NCI-H460 (cell line): ENCODE measurements at places on chromosomes 11 and 22. TPM values are rescaled to one million over a fixed set of nuclear protein-coding genes. Genes with fewer than 3 reads are reported as not detected.

Gene OR51E2
- total RNA-seq = not detected in 2 replicates

Gene PHETA2
- total RNA-seq = 1.5 and 1.8 TPM in 2 replicates

Gene HBB
- total RNA-seq = not detected in 2 replicates

- no peak for DNase-seq
These were observed 66.0 kb downstream of the MYEOV start for GRCh38 chr11:69359735-69360480.

DNA sequence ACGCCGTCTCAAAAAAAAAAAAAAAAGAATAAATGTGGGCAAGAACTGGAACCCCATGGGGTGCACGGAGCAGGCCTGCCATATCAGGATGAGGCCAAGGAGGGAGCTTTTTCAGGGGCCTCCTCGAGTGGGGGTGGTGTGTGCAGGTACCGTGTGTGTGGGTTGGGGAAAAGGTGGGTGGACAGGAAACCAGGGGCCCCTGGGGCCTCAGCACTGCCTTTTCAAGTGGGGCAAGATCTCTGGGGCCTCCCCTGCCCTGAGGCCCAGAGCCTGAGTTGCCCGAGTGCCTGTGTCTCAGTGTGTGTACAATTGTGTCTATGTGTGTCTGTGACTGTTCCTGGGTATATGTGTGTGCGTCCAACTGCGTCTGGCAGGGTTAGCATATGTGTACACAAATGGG lies 23.8 kb downstream of the TEF start:
- no peak for DNase-seq

Gene SLC17A6
- not detected in 2 replicates for total RNA-seq

GRCh38 chr11:120335556-120335907 lies 681 bp upstream of the ARHGEF12 start:
- DNase-seq = no peak

- DNase-seq = peak; percentile 64
These were observed 44.2 kb downstream of the MRE11 start for GRCh38 chr11:94449437-94449836.

Gene ALG8
- 55.2 and 55.9 TPM in 2 replicates for total RNA-seq

GRCh38 chr11:34049028-34049427 lies 2.5 kb upstream of the CAPRIN1 start:
- DNase-seq = no peak

- DNase-seq = no peak
These were observed 40.9 kb upstream of the AMPD3 start for GRCh38 chr11:10414181-10414580.

DNA sequence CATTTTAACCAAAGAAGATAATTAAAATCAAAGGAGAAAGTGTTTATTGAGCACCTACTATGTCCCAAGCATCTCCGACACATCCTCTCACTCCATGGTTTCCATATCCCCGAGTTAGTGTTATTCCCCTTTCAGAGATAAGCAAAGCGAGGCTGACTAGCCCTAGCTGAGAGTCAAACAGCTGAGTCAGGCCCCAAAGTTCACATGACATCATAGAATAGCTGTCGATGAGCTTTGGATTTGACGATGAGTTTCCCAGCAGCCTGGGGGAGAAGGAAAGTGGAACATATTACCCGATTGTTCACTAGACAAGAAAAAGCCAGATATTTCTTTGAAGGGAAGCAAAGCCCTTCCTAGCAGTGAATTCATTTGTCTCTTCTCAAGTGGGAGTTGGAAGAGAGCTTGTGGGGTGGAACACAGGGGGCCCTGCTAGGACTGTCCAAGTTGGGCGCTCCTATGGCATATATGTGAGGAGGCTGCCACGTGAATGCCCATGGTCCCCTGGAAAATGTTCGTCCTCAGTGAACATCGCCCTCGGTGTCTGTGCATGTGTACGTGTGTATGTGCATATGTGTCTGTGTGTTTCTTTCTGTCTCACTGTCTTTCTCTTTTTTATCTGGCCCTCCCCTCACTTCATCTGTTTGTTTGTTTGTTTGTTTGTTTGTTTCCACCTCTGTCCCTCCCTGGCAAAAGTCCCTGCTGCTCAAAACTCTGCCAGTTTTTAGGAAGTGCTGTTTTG lies 493 bp upstream of the CYTH4 start:
- no peak for DNase-seq

- peak; percentile 75 for DNase-seq
These were observed 30.3 kb upstream of the WNT7B start for GRCh38 chr22:46007003-46007847.

Gene FKBP2
- 57.6 and 61.0 TPM in 2 replicates for total RNA-seq

Gene RASL10A
- not detected in 2 replicates for total RNA-seq

Gene RIMBP3C
- 0.42 and 0.81 TPM in 2 replicates for total RNA-seq

- DNase-seq = no peak
These were observed 17.5 kb upstream of the TMPRSS4 start for GRCh38 chr11:118059246-118059940.

GRCh38 chr11:69642549-69642912 lies 1.6 kb downstream of the CCND1 start:
- no peak for DNase-seq

DNA sequence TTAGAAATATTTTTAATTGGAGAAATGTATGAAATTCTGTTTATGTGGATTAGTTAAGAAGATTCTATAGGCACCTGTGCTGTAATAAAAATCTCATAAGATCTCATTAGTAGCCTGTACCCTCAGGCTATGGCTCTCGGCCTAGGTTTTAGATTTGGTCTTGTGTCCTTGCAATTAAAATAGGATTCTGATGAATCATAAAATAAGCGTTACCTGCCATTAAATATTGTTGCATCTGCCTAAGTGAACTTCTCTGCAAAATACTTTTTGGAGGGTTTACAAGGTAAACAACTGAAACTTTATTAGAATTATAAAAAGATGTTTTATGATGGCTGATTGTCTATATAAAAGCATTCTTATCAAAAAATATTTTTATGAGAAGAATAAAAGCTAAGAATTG lies 804.1 kb upstream of the ANO3 start:
- DNase-seq = no peak

GRCh38 chr11:124872280-124872679 lies 7.0 kb downstream of the ROBO3 start:
- DNase-seq = no peak
